Putamen (tissue), 1 donor: ENCODE measurements at places on chromosomes 11 and 22.

DNA sequence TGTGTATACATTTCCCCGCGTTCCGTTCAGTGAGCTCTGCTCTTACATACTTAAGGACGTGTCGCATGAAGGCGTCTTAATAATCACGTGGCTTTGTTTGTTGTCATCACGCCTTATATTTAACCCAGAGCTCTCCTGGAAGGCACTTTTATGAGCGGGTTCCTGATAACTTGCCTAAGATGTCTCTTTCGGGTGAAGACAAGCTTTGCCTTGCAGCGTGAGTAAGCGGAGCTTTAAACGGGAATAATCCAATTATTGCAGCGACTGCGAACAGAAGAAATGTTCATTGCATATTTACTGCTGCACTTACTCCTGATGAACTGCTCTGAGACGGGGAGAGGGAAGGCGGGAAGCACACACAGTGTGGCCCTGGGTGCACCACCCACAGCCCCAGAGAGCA lies 1128.2 kb downstream of the BRD1 start:
- DNase-seq = no peak

DNA sequence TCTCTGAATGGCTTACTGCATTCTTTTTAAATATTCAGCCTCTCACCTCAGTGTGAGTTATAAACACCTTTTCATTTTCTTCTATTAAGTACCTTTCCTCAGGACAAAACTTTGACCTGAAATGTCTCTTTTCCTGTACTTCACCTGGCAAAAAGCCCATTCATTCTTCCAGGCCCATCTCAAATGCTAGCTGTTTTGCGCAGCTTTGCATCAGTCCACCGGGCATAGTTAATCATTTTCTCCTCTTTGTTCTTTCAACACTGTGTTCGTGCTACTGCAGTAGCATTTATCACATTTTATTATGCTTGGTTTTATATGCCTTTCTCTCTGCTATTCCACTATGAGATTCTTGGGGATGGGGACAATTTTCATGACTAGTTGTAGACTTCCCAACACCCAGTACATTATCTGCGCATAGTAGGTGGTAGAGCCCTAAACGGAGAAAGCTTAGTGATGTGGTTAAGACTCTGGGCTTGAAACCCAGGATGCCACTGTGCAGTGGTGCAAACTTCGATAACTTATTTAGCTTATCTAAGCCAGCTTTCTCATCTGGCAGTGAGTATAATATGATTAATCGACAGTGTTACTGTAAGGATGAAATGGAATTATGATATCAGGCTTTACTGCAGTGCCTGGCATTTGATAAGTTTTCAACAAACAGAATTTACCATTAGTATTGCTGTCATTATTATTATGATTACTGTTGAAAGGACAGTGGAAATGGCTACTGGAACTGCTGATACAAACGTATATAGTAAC lies 695.7 kb downstream of the NELL1 start:
- DNase-seq = no peak

DNA sequence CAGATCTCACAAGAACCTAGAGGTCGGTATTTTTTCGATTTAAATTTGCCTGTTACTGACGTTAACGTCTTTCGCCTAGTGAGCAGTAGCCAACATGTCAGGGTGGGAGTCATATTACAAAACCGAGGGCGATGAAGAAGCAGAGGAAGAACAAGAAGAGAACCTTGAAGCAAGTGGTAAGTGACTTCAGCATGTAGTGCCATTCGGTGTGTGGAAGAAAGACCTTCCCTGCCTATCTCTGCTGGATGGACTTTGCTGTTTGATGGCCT lies 750 bp downstream of the XRCC6 start:
- no peak for DNase-seq

DNA sequence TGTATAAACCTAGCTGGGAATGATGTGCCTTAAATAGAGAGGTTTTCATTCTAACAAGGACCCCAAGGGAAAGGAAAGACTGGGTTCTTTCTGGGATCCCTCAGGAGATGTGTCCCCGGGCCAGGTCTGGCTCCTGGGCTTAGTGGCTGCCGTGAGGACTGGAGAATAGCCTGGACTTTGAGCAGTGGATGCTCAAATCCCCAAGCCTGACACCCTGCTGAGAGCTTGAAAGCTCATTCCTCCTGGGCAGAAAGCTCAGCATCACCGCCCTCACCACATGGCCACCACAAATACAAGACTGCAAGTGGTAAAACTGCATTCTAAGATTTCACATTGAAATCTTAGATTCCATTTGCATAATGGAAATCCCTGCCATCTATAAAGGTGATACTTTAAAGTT lies 79.4 kb upstream of the NARS2 start:
- DNase-seq = no peak

GRCh38 chr11:1728931-1729691 lies 21.3 kb downstream of the IFITM10 start:
- DNase-seq = no peak

GRCh38 chr11:112649856-112650255 lies 311.4 kb upstream of the NCAM1 start:
- DNase-seq = no peak
